OCI-M1 (cell line): ENCODE measurements at places on chromosomes 7 and 10.

- DNase-seq, result no peak
These were observed 706.9 kb downstream of the LRMDA start for GRCh38 chr10:76138286-76138685.

DNA sequence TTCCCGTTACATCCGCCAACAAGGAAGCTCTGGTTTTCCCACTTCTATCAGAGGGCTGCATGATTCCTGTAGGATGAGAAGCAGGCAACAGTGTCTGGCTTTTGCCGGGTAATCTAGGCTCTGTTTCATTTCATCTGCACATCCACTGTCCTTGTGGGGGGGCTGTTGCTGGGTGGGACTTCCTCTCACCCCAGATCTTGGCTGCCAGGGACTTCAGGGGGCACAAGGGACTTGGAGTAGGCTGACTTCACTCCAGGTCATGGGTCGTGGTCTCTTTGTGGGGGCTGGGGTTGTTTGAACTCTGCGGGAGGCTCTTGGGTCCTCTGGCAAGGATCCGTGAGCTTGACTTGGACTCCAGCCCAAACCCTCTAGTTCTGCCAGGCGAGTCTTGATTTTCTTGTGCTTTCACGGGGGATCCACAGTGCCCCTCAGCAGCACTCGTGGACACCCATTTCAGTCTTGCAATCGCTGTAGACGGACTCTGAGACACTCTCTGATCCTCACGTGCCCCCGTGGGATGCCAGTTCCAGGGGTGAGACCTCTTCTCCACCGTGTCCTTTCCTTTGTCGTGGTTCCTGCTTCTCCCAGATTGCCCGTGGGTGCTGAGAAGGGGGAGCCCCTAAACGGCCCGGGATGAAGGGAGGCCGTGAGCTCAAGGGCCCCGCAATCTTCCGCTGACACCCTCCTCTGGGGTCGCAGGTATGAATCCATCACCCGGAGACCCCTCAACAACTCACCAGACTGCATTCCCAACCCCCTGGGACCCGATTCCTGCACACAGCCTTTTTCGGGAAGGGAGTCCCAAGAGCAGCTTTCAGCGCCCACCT is 21.4 kb upstream of the ZNF273 start:
- no peak for DNase-seq

GRCh38 chr10:86601956-86602602 is 52.3 kb upstream of the OPN4 start:
- no peak for DNase-seq

DNA sequence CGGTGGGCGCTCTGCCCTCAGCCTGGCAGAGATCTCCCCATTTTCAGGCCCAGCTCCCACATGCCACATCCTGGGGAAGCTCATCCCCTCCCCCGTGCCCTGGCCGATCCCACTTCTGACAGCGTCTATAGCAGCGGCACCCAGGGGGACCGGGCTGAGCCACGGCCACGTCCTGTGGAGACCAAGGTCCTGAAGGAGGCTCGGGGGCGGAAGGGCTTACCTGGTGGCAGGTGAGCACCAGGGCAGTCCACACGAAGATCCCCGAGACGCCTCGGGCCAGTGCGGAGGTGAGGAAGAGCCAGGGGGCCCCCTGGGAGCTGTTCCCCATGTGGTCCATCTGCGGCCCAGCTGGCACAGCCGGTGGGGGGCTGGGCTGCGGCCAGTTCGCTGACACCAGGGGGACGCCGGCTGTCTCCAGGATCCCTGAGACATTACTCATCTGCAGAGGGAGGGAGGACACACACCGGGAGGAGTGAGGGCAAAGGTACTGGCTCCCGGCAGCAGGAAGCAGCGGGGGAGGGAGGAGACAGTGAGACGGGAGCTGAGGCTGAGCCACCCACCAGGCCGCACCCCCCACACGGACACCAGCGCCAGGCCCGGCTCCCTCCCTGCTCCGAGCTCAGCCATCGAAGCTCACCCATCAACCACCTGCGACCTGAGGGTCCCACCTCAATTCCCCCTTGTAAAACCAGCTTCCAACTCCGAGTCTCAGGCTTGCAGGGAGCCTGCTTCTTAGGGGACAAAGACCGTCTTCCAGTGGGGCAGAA is 776 bp downstream of the TMEM184A start:
- no peak for DNase-seq

DNA sequence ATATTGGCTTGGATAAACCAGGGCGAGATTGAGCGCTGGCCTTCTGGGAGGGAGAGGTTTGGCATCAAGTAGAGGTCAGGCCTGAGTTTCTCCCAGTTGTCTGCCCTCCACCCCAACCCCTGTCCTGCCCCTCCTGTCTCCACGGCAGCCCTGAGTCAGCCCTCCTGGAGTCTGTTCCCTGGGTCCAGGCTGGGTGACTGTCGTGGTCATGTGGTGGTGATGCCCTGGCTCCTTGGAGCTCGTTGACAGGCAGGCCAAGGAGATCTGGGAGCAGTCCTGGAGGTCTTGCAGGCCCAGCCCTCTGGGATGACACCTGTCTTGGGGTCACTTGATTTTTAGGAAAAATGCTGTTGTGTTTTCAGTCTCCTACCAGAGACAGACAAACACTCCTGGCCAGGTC is 53.6 kb upstream of the PODXL start:
- DNase-seq, result no peak

- no peak for DNase-seq
These were observed 88.4 kb upstream of the SAMD8 start for GRCh38 chr10:75023074-75023473.

DNA sequence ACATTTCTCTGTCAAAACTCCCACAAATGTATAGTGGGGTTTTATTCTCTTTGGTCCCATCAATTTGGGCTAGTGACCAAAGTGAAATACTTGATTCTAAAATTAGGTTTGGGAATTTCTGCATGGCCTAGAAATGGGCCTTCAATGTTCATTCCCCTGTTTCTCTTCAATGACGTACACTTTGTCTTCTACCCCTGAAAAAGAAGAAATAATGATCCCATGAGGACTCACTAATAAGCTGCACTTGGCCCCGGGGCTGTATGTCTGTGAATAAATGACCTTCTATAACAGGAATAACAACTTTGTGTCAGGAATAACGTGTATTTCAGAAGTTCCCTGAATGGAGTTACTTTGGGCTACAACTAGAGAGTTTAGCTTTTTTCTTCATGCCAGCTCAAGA is 20.2 kb downstream of the OR6B1 start:
- DNase-seq, result no peak

DNA sequence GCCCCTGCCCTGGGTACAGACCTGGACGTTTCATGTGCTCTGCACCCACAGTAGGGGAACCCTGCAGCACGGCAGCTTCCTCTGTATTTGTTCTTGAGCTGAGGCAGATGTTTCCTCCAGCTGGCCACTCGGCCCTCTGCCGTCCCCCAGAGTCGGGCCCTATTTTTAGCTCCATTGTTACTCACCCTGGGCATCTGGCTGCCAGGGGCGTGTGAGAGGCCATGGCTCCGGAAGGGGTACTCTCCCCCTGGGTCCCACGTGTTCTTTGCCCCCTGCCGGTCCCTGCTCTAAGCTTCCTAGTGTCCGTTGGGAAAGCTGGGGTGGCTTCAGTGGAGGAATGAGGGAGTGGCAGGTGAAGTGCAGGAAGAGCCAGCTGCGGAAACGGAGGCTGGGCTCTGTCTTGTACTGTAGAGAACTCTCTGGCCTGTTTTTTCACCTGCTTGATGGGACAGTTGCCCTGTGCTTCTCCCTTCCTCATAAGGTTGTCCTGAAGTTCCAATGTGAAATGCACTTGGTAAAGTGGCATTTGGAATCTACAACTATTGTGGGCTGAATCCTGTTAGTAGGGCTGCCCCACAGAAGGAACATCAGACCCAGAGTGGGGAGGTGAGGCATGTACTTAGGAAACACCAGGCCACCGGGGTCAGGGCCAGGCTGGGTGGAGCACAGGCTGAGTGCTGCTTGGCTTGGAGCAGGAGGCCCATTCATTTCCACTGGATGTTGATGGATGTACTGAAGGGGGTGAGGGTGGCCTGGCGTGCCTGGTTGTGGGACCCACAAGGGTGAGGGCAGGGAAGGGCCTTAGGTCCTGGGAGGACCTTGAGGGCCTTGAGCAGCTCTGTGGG is 30.6 kb downstream of the PALD1 start:
- DNase-seq, result no peak

DNA sequence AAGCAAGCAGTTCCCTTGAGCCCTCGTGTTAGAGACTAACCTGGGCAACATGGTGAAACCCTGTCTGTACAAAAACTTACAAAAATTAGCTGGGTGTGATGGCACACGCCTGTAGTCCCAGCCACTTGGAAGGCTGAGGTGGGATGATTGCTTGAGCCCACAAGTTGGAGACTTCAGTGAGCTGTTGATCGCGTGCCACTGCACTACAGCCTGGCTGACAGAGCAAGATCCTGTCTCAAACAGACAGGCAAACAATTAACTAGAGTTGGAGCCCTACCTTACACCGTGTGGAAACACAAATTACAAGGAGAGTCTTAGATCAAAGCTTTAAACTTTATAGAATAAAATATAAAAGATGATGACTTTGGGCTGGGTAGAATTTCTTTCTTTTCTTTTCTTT is 219.5 kb downstream of the CUX1 start:
- DNase-seq, result no peak

DNA sequence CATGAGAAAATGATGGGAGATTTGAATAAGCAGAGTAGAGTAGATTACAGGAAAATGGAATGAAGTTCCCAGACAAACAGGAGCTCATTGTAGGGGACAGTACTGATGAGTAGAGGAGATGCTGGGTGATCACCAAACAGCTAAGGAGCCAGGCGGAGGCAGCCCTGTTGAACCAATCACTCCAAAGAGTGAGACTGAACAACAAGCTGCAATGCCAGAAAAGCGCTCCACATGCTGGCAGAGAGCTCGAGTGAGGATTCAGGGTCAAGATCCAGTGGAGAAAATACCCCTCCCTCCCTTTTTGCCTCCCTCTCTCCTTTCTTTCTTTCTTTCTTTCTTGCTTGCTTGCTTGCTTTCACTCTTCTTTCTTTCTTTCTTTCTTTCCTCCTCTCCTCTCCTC is 133.3 kb downstream of the PFKFB3 start:
- DNase-seq, result no peak

- peak; percentile 31 for DNase-seq
These were observed 35.0 kb upstream of the WASL start for GRCh38 chr7:123783820-123784219.

DNA sequence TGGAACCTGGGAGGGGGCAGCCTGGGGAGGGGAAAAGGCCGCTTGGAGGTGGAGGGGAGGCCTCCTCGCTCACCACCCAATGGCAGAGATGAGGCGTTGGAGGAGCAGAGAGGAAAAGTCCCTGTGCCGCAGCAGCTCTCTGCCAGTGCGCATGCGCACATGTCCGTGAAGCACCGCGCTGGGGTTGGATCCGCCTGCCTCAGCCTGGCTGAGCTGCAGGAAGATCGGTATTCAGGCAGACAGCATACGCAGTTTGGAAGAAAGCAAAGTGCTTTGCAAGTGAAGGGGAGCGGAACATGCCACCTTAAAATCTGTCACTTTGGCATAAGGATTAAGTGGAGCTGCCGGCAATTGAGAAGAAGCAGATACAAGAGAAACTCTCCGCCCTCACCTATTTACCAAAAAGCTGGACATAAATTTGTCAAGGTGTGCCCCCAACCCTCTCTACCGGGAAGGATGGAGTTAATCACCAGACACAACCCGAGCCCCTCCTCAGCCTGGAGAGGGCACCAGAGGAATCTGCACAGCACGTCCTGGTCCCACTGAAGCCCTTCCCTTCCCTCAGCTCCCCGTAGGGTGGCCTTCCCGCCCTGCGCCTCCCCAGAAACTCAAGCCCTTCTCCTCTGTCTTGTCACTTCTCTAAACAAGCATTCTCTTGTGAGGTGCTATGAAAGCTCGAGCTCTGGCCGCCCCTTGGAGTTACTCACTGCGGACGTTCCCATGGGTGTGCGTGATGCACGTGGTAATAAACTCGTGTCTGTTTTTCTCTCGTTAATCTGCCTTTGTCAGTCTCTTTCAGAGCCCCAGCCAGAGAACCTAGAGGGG is 32.2 kb upstream of the TMEM72 start:
- peak; percentile 11 for DNase-seq

GRCh38 chr10:46077141-46077554 is 31.1 kb upstream of the MSMB start:
- DNase-seq, result peak; percentile 73

DNA sequence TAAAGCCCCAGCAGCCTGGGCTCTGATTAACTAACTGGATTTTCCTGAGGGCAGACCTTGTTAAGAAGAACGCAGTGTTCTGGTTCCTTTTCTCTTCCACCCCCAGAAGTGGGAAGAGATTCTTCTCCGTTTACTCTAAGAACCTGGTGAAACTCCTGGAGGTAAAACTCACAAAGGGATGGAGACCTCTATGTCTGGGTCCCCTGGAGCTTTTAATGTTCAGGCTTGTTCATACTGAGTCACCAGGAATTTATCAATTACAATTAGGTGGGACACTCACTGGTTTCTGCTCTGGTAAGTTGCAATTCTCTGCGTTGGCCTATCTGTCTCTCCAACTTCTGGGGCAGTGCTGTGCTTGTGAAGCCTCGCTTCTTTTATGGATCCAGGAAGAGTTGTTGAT is 73.3 kb upstream of the CACNB2 start:
- no peak for DNase-seq

- no peak for DNase-seq
These were observed 3.7 kb upstream of the FZD9 start for GRCh38 chr7:73429622-73430505.

DNA sequence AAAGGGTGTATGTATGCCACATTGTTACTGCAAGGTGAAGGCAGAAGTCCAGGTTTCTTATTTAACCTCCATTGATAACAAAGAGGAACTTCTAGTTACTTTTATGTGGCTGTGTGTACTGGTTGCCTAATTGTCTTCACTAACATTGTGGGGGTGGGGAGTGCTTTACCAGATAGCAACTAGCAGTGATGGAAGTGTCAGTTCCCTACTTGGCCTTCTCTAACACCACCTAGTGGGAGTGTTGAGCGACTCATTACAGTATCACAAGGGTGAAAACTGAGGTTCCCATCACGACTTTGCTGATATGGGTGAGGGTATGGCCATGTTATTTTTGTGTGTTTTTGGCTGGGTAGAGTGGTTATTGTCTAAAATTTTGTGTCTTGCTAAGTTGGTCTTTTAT is 274.4 kb downstream of the THSD7A start:
- DNase-seq, result peak; percentile 91

DNA sequence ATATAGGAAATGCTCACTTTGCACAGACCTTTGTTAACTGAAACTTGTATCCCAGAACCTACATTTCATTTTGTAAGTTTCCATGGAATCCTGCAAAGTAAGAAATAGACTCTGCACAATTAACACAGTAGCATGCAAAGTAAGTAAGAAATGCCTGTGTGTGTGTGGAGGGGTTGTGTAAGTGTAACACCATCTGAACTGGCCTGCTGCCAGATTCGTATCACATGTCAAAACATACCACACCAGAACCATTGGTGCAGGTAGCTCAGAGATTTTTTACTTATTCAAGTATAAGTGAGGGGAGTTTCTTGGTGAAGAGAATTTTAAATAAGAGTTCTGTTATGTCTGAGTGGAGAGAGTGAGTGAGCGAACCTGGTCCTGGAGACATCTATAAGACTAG is 17.9 kb upstream of the DDX21 start:
- no peak for DNase-seq
